ENCODE measurements at places on chromosomes 12 and 14.

- no peak for DNase-seq
Measured at GRCh38 chr12:130879781-130880389, 8.0 kb downstream of the RAN start.

DNA sequence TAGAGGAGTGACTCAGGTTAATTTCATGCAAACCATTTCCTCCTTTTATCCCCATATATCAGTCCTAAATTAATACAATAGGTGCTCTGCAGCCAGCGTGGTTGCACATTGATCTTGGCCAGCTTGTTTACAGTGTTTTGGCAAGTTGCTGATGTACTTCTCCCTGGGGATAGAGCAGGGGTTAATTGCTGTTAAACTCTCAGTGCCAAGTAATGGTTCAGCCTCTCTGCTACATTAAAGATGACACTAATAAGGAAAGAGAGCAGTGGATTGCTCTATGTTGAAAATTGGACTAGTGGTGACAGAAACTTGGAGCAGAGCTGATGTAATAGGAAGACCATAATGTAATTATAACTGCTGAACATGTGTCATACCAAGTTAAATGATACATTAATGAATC is 717.5 kb downstream of the RERGL start:
- DNase-seq = no peak

DNA sequence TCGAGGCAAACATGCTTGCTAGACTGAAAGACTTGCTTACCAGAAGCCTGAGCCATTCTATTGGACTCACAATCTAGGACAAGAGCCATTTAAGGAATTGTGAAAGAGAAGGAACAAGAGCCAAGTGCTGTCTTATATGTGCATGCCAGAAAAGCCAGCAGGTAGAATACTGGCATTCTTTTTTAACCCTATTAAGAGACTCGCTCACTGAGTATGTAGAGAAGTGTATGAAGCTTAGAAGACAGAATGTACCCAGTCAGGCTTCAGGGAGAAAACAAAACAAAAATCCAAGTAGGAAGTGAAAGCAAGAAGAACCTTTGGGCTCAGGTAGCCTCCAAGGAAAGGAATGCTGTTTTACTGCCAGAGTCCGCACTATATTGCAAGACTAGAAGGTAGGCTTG is 65.9 kb downstream of the DCAF5 start:
- no peak for DNase-seq

DNA sequence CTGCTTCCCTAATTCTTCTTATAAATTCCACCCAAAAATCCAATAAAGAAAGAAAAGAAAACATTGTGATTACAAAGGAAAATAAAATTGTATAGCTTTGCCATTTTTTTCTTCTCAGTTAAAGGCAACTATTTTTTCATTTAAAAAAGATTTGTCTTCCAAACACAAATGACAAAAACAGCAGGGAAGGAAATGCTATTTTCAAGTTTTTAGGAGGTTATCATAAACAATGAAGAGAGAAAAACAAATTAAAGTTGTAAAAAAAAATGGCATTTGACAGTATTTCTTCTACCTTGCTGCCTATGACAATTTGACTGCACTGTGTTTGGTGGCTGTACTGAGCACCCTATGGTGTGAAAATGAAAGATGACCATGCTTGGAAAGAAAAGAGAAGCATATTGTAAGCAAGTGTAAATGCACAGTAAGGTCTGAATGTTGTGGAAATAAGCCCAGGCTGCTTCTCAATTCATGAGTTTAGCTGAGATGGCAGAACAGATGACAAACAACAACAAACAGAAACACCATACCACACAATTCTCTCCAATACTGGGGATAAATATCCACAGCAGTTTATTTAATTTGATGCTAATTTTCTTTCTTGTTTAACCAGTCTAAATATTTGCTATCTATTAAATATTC is 109.8 kb downstream of the PRKD1 start:
- no peak for DNase-seq

GRCh38 chr12:8781381-8782127 is 40.9 kb upstream of the A2ML1 start:
- DNase-seq = no peak
